Frontal cortex (tissue), 4 donors: ENCODE measurements at places on chromosomes 3 and 15.

- no peak for DNase-seq
Observed at GRCh38 chr3:193932576-193932975, 203.4 kb upstream of the HES1 start.

GRCh38 chr3:17877299-17877698 is 134.9 kb upstream of the TBC1D5 start:
- no peak for DNase-seq

DNA sequence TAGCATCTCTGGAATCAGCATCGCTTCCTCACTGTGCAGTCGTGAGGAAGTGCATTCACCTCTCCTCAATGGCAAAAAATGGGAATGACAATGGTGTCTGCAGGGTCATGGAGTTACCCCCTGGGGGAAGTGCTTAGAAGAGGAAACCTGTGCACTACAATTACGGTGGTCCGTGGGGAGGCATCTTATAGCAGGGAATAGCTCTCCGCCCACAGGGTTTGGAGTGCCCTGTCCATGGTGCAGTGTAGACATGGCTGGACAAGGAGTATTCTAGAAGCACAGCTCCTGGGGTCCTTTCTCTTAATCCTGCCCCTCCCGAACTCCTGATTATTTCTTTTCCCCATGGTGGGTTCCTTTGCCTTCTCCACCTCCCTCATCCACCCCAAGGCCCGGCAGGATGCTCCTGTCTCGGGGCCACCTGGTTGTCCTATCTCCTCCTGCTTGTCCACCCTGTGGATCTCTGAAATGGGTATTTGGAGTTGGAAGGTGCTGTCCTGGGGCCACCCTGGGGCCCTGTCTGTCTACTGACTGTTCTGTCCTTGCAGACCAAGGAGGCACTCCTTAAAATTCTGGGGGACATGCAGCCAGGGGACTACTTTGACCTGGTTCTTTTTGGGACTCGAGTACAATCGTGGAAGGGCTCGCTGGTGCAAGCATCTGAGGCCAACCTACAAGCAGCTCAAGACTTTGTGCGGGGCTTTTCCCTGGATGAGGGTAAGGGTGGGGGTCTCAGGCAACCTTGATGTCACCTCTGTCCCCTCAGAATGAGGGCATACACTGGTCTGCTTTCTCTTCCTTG is 5.2 kb downstream of the ITIH1 start:
- DNase-seq: no peak

- DNase-seq: no peak
Observed at GRCh38 chr3:106473576-106474475, 605.0 kb upstream of the CBLB start.

- no peak for DNase-seq
Observed at GRCh38 chr3:161489395-161489794, 7.2 kb upstream of the OTOL1 start.
